ENCODE measurements at places on chromosomes 4 and X.

- DNase-seq = no peak
These were observed 4.7 kb downstream of the TMSB4X start for GRCh38 chrX:12979616-12980015.

- DNase-seq = no peak
These were observed 184.6 kb upstream of the KIT start for GRCh38 chr4:54473077-54473545.

DNA sequence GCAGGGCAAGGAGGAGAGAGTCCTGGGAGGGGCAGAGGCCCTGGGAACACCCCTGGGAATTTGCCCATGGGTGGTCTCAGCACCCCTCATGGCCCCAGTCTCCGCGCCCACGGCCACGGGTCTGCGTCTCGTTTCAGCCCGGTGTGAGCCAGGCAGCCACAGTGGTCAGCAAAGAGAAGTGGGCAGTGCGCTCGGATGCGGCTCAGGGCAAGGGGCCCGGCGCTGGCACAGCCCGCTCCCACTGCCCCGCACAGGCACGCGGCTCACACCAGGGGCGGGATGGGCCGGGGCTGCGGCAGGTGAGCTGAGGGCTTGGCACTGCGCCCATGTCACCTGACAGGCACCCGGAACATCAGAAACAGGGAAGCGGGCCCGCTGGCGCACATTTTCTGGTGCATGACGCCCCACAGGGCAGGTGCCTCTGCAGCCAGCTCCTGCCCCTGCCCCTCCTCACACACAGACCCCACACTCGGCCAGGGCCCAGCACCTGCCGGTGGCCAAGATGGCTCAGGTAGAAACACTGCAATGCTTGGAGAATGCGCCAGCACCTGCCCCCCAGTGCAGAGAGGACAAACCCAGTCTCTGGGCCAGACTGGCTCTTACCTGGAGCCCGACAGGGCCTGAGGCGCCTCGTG lies 41.9 kb upstream of the MXD4 start:
- DNase-seq = no peak

- no peak for DNase-seq
These were observed 22.8 kb downstream of the GPAT3 start for GRCh38 chr4:83558680-83559079.

DNA sequence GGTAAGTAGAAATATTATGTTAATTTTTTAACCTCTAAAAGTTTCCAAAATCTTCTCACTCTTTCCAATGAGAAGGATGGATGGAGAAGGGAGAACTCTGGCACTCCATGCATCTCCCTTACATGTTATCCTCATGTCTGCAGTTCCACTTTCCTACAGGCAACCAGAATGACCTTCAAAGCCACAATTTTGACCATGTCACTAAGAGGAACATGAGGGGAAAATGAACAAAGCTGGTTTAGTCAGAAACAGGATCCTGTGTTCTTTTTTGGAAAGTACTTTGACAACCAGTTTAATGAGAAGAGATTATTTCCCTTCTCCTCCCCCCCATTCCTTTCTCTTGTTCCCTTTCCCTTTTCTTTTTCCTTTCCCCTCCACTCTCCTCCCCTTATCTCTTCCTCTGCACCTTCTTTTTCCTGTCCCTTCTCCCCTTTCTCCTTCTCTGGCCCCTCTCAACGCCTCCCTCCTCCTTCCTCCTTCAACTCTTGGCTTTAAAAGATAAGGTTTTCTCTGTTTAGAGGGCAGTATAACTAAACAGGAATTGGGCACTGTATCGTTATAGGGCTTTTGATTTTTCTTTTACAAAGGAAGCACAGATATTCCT lies 42.5 kb downstream of the DTHD1 start:
- DNase-seq = no peak

DNA sequence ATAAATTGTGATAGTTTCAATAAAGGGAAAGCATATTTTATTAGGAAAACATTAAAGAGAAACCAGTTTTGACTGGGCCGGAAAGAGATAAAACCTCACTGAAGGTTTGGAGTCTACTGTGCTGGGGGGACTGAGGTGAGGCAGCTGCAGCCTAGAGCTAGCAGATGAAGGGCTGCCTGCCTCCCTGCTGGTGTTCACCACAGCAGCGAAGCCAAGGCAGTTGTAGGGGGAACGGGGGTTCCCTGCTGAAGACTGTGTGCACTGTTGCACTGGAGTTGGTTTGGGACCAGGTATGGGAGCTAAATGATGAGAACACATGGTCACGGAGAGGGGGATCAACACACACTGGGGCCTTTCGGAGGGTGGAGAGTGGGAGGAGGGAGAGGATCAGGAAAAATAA lies 546.5 kb upstream of the SMIM31 start:
- DNase-seq = no peak

DNA sequence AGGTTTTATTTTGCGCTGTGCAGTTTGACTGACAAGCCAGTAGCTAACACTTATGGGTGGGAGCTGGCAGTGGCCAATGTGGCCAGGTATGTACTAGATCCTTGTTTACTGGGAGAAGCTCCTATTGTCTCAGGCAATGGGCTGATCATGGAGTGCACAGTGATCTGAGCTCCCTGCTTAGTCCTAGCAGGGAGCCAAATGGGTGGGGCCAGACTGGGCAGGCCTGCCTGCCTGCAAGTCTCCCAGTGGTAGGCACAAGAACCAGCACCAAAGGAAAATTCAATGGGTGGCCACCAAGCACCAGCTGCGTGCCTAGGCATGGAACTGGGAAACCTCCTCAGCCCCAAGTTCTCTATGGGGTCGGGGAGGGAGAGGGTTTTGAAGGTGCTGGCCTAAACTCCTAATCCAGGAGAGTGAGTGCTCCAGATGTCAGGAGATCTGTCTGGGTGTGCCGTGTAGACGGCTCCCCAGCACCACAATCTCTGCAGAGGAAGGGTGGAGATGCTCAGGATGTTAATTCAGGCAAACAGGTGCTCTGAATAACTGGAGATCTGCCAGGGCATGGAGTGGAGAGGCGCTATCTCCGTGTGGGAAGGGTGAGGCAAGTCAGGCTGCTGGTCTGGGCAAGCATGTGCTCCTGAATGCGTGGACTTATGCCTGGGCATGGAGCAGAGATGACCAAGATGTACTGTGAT lies 48.2 kb downstream of the SPCS3 start:
- no peak for DNase-seq

- no peak for DNase-seq
These were observed 64.7 kb downstream of the TMEM156 start for GRCh38 chr4:38967260-38968095.

DNA sequence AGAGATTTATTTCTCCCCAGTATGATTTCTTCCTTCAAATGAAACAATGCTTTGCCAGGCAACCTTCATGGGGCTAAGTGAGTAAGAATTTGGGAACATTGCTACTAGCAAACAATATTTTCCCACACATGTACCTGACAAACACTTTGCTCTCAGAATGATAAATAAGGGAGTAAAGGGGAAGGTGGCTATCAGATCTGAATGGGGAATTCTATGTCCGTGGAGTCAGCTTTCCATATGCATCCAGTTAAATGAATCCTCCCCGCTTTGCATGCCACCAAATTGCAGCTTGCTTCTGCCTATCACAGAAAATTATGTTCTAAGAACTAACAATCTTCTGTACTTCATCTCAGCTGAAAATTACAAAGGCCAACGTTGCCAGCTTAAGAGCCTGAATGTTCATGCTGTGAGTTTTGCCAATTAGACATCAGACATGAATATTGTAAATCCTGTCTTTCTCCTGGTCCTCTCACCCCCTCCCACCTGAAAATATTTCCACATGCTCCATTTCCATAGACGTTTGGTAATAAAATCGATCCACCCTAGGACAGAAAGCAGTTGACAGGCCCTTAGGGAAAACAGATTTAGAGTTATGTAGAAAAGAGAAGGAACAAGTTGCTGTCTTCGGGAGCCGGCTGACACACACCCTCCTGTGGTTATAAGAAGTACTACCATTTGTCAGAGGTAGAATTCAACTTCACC lies 6.3 kb downstream of the MEPE start:
- no peak for DNase-seq

GRCh38 chr4:102593147-102593546 lies 92.0 kb downstream of the NFKB1 start:
- no peak for DNase-seq

DNA sequence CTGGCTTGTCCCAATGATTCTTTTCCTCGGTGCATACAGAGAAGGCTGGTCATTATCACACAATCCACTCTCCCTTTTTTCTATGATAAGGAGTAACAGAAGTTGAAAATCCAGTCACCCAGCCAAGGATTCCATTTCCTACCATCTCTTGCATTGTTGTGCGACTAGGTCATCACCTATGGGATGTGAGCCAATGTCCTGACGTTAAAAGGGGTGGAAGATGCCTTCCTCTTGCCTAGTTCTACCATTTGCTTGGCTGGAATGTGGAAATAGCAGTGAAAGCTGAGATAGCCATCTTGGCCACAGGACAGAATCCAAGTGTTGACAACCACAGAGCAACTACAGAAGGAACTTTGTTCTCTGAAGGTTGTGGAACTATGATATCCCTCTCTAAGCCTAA lies 132.2 kb upstream of the KIT start:
- DNase-seq = no peak

DNA sequence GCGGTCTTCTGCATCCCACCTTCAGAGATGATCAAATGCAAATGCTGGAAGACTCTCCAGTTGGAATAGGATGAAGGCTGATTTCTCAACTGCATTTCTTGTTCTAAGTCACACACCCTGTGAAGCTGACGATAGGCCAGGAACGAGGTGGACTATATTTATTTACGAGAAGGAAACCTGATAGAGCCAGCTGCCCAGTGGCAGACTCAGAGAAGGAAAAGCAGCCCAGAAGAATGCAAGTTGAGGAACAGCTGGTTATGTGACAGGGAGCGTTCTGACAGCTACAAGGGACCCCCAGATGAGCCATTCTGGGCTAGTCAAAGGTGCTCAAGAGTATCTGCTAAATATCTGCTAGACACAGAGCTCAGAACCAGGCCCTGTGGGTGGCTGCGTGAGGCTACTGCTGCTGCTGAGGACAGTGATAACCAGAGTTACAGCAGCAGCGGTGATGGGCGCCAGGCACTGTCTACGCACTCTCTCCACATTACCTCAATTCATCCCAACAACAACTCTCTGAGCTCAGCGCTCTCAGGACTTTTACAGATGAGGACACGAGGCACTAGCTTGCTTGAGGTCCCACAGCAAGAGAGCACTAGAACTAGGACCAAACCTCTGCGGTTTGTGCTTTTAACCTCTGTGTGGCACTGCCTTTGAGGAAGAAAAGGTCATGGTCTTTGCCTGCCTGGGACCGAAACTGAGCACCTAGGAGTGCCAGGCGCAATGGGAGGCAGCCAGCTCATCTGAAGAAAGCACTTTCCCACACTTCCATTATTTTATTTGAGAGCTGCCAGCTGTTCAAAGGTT lies 69.0 kb downstream of the GATB start:
- no peak for DNase-seq

Data from neural crest cell (in vitro differentiated cells).